Fibroblast of skin of right quadriceps (primary cell): ENCODE measurements at places on chromosomes 3 and 15.

DNA sequence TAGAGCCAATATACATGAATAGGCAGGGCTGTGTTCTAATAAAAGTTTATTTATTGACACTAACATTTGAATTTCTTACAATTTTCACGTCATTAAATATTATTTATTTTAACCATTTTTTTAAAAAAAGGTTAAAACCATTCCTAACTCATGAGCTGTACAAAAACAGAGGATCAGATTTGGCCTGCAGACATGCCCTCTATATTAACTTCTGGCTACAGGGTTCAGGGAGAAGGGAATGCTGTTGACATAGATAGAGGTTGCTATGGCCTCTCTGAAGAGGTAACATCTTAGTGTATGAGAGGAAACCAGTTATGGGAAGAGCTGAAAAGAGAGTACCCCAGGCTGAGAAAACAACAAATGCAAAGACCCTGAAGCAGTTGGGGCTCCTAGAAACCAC is 19.1 kb upstream of the RAP2B start:
- peak; percentile 28 for DNase-seq

DNA sequence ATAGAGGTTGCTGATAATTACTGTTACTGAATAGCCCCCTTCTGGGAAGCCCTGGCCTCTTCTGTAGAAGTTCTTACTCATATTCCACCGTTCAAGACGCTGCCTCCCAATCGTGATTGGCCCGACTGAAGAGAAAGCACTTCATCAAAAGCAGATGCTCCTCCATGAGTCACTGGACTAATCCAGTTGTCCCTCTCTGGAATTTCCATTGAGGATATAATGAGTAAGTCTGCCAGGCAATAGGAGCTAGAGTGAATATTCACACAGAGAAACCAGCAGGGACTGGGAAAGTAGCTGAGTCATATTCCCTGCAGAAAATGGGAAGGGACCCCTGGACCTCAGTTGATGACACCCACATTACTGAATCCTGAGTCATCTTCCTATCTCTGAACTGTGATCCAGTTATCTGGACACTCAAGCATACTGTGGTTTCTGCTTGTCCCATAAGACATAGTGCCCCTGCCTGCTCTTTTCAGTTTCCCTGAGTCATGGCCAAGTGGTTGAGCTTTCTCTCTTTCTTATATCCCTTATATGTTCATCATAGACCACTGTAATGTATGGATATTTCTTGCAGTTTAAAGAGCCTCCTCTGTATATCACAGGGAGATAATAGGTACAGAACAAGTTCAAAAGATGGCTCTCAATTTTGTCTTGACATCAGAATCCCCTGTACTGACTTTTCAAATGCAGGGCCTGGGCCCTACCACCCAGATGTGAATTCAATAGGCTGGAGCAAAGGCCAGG is 151.2 kb upstream of the CDIN1 start:
- peak; percentile 100 for DNase-seq

DNA sequence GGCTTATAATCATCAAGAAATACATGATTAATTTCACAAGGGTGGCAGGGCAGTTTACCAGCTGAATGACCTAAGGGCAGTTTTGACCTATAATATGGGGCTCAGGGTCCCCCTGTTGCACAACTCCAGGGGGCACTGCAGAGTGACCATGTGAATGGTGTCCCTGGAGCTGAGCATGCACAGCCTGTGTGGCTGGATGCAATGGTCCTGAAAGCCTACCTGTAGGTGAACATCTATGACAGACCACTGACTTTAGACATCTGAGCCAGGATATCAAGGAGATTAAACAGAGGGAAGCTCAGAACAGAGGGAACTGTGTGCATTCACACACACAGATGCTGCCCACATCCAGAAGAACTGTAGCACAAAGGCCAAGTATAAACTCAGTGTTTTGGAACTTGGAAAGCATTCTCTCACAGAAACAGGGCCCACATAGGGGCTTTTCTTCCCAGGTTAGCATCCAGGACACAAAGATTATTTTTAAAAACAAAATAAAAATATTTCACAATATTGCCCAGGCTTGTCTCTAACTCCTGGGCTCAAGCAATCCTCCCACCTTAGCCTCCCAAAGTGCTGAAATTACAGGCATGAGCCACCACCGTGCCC is 7.8 kb upstream of the SLC6A11 start:
- DNase-seq: no peak

- DNase-seq: no peak
Measured at GRCh38 chr3:165075695-165076094, 2.6 kb downstream of the SI start.

- DNase-seq: no peak
Measured at GRCh38 chr15:52683580-52683979, 4.4 kb upstream of the ATOSA start.
